Mucosa of gallbladder (tissue), 1 donor: ENCODE measurements at places on chromosomes 13 and 19. TPM values are rescaled to one million over a fixed set of nuclear protein-coding genes. Genes with fewer than 3 reads are reported as not detected.

GRCh38 chr19:34257559-34257924 lies 3.2 kb downstream of the GARRE1 start:
- DNase-seq: no peak

The GPR12 gene
- total RNA-seq: not detected

DNA sequence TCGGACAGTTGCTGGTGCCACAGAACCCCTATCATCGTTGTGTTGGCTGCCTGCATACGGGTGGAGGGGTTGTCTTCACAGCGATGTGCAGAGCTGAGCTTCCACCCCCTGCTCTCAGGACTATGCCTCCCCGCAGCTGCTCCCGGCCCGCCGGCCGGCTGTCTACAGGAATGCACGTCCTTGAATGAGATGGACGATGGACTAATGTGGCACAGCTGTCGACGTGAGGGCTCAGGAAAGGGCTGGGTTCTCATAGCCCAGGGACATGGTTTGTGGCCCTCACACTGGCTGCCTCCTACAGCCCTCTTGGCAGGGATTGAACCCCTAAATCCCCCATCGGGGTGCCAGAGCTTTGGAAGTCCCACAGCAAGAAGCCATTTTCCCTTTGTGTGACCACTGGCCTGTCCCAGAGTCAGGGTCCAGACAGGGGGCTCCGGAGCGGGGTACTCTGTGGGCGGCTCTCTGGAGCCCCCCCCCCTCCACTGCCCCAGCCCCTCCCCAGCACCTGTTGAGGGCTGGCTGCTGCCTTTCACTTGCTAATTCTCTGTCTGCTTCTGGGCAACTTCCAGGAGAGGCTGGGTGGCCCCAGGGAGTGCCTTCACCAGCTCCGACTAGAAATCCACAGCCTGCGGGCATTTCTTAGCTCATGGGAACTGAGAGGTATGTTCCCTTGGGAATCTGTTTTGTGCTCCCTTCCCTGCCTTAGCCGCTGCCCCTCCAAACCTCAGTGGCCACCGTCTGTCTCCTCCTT lies 40.2 kb downstream of the TSSK6 start:
- no peak for DNase-seq

GRCh38 chr19:10612499-10613119 lies 12.7 kb upstream of the SLC44A2 start:
- DNase-seq: peak; percentile 77

DNA sequence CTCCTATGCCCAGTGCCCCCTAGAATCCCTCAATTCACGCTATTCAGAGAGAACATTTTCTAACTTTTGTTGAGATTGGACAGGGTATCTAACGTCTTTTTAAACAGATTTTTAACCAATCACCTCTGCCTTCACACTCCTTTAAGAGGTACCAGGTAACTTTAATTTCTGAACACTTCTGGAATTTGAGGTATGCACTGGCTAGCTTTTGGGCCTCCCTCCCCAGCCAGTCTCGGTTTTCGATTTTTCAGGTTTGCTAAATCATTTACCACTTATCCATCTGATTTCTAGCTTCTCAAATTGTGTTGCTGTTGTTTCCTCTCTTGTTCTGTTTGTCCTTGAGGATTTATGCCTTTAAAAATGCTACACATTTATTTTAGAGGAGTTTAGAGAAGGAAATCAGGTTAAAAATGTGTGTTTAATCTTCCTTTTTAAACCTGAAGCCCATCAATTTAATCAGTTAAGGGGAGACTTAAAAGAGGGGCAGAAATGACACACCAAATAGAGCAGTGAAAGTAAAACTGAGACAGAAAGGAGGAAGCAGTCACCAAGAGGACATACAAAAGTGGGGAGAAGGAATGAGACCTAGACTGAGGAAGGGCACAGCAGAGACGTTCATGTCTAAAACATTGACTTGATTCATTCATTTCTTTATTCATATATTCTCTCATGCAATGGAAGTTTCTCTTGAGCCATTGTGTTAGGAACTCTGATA lies 139.6 kb upstream of the HTR2A start:
- DNase-seq: no peak

The PLIN5 gene
- total RNA-seq: 13.6 TPM

DNA sequence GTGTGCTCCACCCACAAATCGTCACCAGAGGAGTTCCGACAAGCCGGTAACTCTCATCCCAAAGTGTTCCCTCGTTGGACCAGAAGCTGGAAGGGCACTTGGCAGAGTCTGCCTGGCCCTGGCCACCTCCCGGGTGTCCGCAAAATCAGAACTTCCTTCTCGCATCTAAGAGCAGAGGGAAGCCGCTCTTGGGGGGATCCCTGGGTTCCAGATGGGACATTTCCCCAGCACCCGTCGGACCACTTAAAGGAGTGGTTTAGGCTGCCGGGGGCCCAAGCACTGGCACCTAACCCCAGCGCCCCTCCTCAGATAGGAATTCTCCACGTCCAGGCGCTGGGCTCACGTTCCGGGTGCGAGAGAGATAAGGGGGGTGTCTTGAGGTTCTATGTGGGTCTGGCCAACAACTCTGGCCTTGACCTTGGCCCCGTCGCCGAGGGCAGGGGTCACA lies 857 bp upstream of the MAP2K7 start:
- DNase-seq: no peak

DNA sequence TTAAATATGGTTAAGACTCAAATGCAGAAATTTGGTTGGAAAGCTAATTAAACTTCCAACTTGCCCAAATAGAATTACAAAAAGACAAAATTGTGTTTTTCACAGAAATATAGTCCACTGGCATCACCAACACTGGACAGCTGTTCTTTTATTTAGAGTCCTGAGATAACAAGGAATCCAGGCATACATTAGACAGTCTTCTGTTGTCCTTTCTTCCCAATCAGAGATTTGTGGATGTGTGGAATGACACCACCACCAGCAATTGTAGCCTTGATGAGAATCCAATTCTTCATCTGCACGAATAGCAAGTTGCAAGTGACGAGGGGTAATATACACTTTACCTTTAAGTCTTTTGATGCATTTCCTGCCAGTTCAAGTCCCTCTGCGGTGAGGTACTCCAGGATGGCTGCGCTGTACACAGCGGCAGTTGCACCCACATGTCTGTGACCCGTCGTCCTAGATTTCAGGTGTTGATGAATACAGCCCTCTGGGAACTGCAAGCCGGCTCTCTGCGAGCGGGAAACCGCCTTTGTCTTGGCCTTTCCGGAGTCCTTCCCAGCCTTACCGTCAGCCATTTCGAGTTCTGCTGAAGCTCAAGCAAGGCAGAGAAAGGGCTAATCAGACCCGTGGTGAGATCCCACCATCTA lies 14.7 kb downstream of the UBAC2 start:
- no peak for DNase-seq

The RASIP1 gene
- 13.1 TPM for total RNA-seq

DNA sequence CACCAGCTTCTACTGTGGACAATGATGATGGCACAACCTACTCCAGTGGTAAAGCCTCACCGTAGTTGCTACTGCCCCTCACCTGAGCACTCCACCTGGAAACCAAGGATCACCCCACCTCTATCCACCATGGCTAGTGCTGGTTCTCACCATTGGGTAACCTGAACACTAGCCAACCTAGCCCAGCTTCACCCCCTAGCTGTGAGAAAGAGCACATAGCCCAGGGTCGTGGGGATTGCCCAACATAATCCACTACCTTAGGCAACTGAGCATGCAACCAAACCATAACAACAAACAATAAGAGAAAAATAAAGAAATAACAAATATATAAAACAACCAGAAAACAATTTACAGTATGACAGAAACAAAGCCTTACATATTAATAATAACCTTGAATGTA lies 560.1 kb downstream of the DIAPH3 start:
- no peak for DNase-seq

GRCh38 chr13:113875837-113876281 lies 12.0 kb upstream of the GAS6 start:
- no peak for DNase-seq

The ASF1B gene
- total RNA-seq: 1.7 TPM

The PPP1R13L gene
- total RNA-seq: 54.2 TPM

The DIRAS1 gene
- total RNA-seq: 0.75 TPM

DNA sequence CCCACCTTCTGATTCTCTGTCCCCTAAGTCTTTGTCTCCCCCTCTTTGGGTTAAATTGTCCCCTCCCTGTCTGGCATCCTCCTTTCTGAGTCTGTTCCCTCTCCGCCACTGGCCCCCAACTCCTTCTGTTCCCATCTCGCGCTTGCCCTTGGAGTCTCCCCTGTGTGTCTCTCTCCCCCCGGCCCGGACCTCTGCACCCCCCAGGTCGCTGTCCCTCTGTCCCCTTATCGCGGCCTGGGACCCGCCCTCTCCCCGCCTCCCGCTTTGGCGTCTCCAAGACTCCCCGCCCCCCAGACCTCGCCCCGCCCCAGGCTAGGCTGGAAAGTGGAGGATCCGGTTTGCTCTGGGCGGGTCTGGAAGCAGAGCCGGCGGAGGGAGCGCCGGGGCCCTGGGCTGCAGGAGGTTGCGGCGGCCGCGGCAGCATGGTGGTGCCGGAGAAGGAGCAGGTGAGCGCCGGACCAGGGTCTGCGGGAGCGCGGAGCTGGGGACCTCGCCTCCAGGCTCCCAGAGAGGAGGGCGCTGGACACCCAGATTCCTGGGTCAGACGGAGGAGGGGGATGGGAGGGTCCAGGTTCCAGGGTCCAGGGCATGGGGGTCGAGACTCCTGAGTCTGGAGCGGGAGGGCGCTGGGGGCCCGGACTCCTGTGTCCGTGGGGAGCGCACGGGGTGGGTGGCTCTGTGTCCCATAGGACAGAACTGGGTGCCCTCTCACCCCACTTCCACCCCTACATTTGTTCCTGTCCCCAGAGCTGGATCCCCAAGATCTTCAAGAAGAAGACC lies at the start of gene TRPM4:
TRPM4 (plus strand) TSS at position 348 of the 780 bp plus-strand sequence; CDS start at position 423, 75 bp downstream.
- peak; percentile 89 for DNase-seq

The LGALS4 gene
- total RNA-seq: 1,935 TPM

DNA sequence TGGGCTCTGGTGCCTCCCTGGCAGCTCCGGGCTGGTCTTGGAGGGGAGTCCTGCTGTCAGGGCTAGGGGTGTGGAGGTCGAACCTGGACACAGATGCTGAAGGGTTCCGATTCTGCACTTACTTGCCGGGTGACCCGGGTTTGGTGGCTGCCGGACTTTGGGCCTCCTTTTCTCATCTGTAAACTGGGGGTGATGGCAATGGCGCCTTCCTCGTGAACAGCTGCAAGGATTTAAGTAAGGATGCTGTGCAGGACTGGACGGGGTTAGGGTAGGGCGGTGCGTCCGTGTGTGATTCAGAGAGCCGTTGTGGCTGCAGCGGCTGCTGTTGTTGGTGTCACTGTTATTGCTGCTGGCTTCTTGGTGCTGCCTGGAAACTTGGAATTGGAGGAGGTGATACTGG lies 2.4 kb downstream of the HPN start:
- no peak for DNase-seq

The TNFSF9 gene
- total RNA-seq: 1.2 TPM

The POLD1 gene
- total RNA-seq: 16.2 TPM

DNA sequence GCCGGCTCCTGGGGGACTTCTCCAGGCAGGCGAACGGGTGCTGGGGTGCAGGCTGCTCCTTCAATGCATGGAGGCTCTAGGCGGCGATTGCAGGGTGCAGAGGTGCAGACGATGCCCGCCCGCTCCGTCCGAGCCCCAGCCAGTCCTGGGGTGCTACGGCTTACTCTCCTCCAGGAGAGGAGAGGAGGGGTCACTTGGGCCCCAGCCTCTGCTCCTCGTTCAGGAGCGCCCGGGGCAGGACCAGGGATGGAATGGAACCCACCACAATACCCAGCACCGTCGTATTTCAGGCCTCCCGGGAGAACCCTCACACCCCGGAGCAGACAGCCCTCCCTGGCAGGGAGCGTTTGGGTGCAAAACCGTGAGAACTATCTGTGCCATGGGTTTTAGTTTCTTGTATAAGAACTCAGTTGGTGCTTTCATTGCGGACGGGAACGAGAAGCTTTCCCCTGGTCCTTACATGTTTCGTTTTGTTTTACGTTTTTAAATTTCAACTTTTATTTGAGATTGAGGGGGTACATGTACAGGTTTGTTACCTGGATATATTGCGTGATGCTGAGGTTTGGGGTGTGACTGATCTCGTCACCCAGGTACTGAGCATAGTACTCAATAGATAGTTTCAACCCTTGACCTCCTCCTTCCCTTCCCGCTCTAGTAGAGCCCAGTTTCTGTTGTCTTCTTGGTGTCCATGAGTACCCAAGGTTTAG lies 46.8 kb downstream of the ARHGEF18 start:
- no peak for DNase-seq

GRCh38 chr19:11814700-11815035 lies 595 bp downstream of the ZNF440 start:
- no peak for DNase-seq

GRCh38 chr19:17153996-17154395 lies 61.2 kb upstream of the USE1 start:
- no peak for DNase-seq

DNA sequence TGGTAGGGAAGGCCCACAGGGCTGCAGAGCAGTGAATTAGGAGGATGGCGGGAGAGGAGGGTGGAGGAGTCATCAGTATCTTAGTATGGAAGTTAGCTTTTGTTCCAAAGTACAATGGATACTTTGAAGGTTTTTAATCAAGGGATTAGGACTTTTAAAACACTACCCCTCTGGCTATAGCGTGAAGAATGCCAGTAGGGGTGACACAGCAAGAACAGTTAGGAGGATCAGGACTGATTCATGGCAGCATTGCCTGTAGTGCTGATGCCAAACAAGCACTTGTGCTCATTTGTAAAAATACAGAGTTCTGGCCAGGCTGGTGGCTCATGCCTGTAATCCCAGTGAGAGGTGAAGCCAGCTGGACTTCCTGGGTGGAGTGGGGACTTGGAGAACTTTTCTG lies 46.2 kb downstream of the SKA3 start:
- DNase-seq: no peak

GRCh38 chr13:97502181-97502580 lies 68.2 kb downstream of the RAP2A start:
- DNase-seq: peak; percentile 12

DNA sequence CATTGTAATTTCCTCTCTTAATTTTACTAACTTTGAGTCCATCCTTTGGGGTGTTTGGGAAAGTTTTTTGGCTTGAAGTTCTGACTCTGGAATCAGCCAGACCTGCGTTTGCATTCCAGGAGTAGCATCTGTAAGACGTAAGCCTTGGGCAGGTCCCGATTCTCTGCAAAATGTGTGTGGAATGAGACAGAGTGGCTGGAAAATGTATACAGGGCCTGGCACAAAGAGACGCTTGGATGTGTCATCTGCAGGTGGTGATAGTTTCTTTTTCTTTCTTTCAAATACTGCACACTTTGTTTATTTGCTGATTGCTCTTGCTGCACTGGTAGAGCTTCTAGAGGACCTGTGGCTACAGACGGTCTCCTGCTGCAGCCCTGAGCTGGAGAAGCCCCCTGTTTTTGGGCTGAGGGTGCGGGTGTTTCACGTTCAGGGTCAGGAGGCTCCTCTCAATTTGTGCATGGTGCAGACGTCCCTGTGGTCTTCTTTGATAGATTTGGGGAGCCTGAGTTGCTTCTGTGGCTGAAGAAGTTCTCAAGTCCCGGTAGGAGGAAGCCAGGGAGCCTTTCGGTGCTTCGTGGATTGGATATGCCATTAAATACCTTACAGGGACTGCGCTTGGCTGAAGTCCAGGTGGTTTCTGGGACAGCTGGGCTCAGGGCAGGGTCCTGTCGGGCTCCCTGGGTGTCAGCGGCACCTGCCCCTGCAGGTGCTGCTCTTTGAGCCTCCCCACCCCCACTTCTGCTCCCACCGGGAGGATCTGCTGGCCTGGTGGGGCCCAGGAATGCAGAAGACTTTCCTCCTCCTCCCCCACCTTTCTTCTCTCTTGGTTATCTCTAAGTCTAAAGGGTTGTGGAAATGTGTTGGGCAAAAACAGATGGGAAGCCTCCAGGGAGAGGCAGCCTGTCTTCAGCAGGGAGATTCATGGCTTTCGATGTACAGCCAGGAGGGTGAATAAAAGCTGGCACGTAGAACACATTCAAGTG lies 44.0 kb upstream of the GAS6 start:
- no peak for DNase-seq

- DNase-seq: no peak
Observed at GRCh38 chr13:33794576-33794975, 23.4 kb upstream of the RFC3 start.
